ENCODE measurements at places on chromosomes 1 and 21.
A peak's percentile ranks its signal among the peaks of the same experiment; 100 is the strongest.

GRCh38 chr1:85628791-85629531, 48.4 kb downstream of the CCN1 start:
- DNase-seq, result peak; percentile 92

DNA sequence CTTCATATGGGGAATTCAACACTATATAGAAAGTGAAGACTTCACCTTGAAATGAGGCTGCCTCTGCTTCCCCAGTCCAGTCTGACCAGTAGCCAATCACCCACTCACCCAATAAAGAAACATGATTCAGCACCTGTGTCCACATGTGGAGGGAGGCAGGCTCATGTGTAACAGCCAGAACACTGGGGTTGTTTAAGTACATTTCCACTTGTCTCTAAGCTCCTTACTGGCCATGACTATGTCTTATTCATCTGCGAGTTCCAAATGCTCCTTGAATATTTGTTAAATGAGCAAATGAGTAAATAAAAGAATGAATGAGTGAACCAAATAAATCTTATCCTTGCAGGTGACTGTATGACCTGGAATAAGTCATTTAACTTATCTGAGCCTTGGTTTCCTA, 100.1 kb downstream of the BRINP2 start:
- DNase-seq, result no peak

- DNase-seq, result no peak
Observed at GRCh38 chr1:248810727-248811513, 14.8 kb downstream of the SH3BP5L start.

- peak; percentile 23 for DNase-seq
Observed at GRCh38 chr21:45899317-45900033, 82.1 kb upstream of the COL6A1 start.

- peak; percentile 80 for DNase-seq
Observed at GRCh38 chr1:145918992-145919939, 749 bp upstream of the PEX11B start.

DNA sequence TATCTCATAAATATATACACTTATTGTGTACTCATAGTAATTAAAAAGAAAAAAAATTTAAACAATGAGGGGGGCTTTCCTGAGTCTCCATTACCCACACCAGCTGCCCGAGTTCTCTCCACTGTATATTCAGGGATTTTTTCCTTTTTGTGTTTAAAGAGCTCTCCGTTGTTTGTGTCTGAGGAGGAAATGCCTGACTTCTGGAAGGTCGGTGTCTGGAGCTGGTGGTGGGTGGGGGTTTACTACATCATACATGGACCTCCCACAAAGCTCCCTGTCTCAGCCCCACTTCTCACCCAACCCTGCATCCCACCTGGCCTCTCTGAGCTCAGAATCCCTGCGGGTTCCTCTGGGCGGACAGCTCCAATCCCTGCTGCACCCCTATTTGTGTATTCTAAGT, 64.1 kb upstream of the ETV3 start:
- no peak for DNase-seq

GRCh38 chr1:17198476-17199258, 6.3 kb upstream of the PADI1 start:
- DNase-seq, result no peak

DNA sequence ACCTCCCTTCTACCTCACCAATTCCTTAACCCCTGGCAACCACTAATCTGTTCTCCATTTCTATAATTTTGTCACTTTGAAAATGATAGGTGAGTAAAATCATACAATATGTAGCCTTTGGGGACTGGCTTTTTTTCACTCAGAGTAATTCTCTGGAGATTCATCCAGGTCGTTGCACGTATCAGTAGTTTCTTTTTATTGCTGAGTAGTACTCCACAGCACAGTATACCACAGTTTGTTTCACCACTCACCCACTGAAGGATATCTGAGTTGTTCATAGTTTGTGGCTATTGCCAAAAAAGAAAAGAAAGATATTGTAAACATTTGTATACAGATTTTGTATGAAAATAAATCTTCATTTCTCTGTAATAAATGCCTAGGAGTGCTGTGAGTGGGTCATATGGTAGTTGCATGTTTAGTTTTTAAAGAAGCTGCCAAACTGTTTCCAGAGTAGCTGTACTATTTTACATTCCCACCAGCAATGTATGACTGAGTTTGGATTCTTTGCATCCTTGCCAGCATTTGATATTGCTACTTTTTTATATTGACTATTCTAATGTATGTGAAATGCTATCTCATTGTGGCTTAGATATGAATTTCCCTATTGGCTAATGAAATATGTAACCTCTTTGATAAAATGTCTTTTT, 3.7 kb downstream of the CHD1L start:
- no peak for DNase-seq

GRCh38 chr1:10494418-10494753, 19.6 kb downstream of the PEX14 start:
- no peak for DNase-seq

DNA sequence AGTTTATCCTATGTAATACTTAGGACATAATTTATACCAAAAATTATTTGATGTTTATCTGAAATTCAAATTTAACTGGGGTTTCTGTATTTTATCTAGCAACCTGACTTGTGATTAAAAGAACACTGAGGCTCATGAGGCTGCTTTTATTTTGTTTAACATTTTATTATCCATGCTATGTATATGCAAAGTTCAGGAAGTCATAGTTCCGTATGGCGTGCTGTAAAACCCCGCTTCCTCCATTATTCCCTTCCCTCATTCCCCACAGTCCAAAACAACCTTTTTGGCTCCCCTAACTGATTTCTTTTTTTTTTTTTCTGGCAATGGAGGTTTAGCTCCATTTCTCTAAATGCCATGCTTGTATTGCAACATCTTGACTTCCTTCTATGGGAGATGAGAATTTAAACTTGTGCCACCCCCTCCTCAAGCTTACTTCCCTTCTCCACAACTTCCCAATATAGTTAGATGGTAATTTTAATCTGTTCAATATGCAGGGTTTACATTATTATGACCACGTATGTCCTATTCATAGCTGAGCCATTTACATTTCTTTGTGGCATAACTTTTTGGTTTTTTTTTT, 138.0 kb upstream of the DNAH14 start:
- no peak for DNase-seq

DNA sequence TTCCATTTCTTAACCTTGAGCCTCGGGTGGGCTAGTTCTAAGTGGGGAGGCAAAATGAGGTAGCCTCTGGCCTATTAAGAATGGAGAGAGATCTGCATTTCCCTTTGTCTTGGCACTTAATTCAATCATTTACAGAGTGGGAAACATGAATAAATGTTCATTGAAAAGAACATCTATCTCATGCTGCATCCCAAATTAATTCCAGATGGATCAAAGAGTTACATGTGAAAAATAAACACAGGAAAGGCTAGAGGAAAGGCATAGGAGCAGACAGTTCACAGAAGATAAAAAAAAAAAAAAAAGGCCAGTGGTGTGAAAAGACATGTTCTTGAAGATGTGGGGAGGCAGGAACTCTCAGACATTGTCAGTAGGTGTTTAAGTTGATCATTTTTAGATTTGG, 35.7 kb upstream of the EPS8L3 start:
- no peak for DNase-seq

DNA sequence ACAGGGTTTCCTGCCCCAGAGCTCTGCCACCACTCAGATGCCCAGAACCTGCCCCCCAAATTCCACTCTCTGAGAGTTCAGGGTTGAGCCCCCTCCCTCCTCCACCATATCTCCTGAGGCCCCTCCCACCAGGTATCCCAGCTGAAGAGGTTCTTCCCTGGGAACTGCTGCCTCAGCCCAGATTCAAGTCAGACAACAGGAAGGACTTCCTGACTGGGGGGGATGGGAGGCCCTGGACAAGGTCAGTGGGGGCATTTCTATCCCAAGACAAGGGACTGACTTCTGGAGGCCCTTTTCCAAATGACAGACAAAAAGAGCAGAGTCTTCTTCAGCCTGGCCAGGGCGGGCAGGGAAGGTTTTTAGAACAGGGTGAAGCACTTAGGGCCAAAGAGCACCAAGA, 24.1 kb upstream of the TENT5B start:
- DNase-seq, result no peak

- no peak for DNase-seq
Observed at GRCh38 chr1:204987689-204988088, 55.3 kb upstream of the CNTN2 start.
